Thymus (tissue), 14 donors: ENCODE measurements at places on chromosomes 2 and 18.

- no peak overlapping the region for H3K4me3 ChIP-seq
- peak; percentile 6 for DNase-seq
- H3K36me3 ChIP-seq, result no peaks in the 10 kb centered on the region
- no peaks in the 10 kb centered on the region for H3K27me3 ChIP-seq
- H3K4me1 ChIP-seq, result no peaks in the 10 kb centered on the region
- no peak overlapping the region for H3K27ac ChIP-seq
Observed at GRCh38 chr2:23566241-23567142, 181.5 kb downstream of the KLHL29 start.

DNA sequence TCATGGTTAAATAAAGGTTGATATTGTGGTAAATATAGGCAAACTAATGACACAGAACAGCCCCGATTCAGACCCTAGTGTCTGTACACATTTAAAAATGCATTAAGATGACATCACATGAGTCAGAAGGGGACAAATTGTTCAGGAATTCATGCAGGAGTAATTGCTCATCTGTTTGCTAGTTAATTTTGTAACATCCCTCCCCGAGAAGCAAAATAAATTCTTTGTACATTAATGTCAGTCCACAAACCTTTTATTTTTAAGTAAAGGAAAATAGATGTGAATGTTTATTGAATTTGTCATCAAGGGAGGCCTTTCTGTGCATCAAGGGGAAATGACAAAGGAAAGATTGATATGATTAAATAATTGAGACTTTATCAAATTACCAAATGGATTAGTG lies 69.9 kb downstream of the SH3BP4 start:
- no peaks in the 10 kb centered on the region for H3K4me1 ChIP-seq
- no peak overlapping the region for H3K4me3 ChIP-seq
- H3K27ac ChIP-seq, result no peak overlapping the region
- H3K36me3 ChIP-seq, result no peaks in the 10 kb centered on the region
- no peak for DNase-seq

DNA sequence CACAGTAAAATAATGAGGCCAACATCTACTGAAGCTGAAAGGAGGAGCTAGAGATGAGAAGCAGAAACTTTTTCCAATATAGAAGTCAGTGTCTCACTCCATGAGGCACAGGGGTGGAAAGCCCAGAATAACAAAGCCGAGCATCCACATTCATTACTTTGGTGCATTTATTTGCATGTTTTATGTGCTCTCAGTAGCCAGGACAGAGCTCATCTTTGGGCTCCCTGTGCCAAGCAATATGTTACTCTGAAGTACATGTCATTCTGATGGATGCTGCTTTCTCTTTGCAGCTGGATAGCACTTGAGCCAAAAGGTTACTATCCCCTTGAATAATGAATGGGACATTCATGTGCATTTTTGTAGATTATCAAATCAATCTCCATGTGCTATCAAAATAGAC lies 338.6 kb upstream of the SOX11 start:
- H3K27me3 ChIP-seq, result no peaks in the 10 kb centered on the region
- no peaks in the 10 kb centered on the region for H3K36me3 ChIP-seq
- no peak for DNase-seq
- H3K27ac ChIP-seq, result no peak overlapping the region
- H3K4me3 ChIP-seq, result no peak overlapping the region

GRCh38 chr2:70930371-70931329 lies 5.0 kb upstream of the ATP6V1B1 start:
- H3K4me3 ChIP-seq, result no peak overlapping the region
- peaks cover 2% of the 10 kb centered on the region for H3K27me3 ChIP-seq
- no peak for DNase-seq
- H3K4me1 ChIP-seq, result no peaks in the 10 kb centered on the region
- H3K27ac ChIP-seq, result no peak overlapping the region

DNA sequence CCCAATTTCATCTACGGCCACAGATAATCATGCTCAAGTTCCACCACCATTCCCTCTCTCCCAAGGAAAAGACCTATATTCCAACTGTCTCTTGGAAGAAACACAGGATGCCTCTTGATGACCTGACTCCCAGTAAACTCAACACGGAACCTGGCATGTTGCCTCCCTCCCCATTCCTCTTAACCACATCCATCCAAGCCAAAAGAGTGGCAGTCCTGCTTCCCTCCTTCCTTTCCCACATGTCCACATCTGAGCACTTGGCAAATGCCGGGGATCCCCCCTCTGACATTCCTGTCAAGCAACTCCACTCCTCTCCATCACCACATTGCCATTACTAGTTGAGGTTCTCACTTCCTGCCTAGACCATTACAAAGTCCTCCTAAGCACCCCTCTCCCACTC lies 49.4 kb downstream of the PID1 start:
- DNase-seq, result no peak
- no peaks in the 10 kb centered on the region for H3K4me1 ChIP-seq
- H3K27ac ChIP-seq, result no peak overlapping the region
- H3K36me3 ChIP-seq, result no peaks in the 10 kb centered on the region
- no peaks in the 10 kb centered on the region for H3K27me3 ChIP-seq
